ENCODE measurements at places on chromosomes 2 and 18. TPM values are rescaled to one million over a fixed set of nuclear protein-coding genes. Genes with fewer than 3 reads are reported as not detected.
A peak's percentile ranks its signal among the peaks of the same experiment; 100 is the strongest.

GRCh38 chr2:229342376-229342775, 71.3 kb upstream of the PID1 start:
- peak; percentile 16 for DNase-seq

GRCh38 chr2:231134910-231135655, 10.2 kb upstream of the HTR2B start:
- no peak for DNase-seq

- peak; percentile 4 for DNase-seq
Measured at GRCh38 chr2:218168635-218169462, 2.1 kb upstream of the CXCR1 start.

RTP5 gene
- not detected for polyA plus RNA-seq

DNA sequence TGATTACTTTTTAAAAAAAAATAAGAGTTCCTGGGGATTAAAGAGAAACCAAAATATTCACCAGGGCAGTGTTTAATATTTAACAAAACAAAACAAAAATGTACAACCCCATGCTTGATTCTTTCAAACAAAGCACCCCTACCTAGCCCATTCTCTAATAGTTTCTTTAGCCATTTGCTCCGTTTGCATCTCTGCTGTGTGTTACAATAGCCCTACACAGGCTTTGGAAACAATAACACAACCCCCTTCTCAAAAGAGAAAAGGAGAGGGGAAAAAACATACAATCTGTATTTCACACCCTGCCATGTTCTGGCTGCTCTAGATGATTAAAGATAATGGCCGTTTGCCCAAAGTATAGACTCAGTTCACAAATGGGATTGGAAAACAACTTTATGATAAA, 302.9 kb downstream of the CPS1 start:
- no peak for DNase-seq

ZFP36L2 gene
- polyA plus RNA-seq = 93.4 TPM

GRCh38 chr2:234676783-234677450, 180.0 kb upstream of the ARL4C start:
- DNase-seq = no peak

GRCh38 chr18:11309172-11309571, 159.8 kb upstream of the PIEZO2 start:
- DNase-seq = no peak

GRCh38 chr2:84435345-84436025, 23.6 kb downstream of the SUCLG1 start:
- DNase-seq = peak; percentile 83

GRCh38 chr2:204389856-204390255, 155.4 kb upstream of the PARD3B start:
- no peak for DNase-seq

- no peak for DNase-seq
Measured at GRCh38 chr2:226179010-226179409, 620.6 kb downstream of the IRS1 start.

CCDC68 gene
- 130 TPM for polyA plus RNA-seq

- DNase-seq = no peak
Measured at GRCh38 chr2:107545066-107545465, 281.6 kb upstream of the RGPD4 start.

DNA sequence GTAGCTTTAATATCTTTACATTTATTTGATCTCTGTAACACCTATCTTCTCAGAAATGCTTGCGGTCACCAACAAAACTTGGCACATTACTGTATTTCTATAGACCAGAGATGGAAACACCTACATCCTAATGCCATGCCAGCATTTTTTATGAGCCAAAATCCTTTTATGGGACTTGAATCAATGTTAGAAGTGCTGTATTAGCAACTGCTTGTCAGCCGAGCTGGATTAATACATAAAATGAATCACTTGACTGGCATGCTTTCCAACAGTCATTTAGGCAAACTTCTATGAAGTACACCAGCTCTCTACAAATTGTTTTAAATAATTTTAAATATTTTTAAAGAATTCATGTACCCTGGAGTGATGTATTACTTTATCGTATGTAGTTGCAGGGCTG, 272.9 kb upstream of the NRP2 start:
- no peak for DNase-seq

DNA sequence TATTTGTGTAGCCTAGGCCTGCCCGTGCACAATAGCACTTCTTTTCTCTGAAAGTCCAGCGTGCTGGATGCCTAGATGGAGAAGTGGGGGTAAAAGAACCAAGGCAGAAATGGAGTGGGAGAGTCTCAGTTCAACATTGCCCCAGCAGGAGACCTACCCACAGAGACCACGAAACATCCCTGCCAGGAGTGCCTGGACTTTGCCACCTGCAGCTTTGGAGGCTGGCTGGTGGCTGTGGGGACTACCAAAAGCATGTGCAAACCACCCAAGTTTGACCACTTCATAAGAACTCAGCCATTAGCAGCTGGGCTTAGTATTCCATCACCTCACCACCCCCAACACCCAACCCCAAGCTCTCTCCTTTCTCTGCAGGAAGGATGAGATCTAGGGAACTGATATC, 416.9 kb upstream of the ID2 start:
- DNase-seq = no peak

SERPINB13 gene
- polyA plus RNA-seq = not detected

DNA sequence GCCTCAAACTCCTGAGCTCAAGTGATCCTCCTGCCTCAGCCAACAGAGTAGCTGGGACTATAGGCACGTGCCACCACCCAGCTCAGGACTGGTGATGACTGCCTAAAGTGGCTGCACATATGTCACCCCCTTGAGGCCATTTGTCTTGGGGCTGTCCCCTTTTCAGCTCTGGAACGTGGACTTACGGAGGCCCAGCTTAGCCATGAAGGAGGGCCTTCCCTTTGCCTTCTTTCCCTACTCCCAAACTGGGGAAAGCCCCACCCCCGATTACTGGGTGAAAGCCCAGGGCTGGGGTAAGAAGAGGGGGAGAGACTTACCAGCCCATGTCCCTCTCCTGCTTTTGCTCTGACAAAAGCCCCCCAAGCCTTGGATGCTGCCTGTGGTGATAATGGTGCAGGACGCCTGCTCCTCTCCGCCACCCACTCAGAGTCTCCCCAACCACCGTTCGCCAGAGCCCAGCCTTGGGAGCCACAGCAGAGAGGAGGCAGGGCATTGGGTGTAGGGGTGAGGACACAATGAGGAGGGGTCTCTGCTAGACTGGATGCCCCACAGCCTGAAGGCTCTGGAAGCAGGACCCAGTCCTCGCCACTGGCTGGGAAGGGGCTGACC, 2.5 kb upstream of the DUSP2 start:
- DNase-seq = peak; percentile 29

ALLC gene
- not detected for polyA plus RNA-seq

- no peak for DNase-seq
Measured at GRCh38 chr18:24000613-24001490, 13.7 kb upstream of the TTC39C start.

TDRD15 gene
- not detected for polyA plus RNA-seq

TIGD1 gene
- 12.0 TPM for polyA plus RNA-seq

DNA sequence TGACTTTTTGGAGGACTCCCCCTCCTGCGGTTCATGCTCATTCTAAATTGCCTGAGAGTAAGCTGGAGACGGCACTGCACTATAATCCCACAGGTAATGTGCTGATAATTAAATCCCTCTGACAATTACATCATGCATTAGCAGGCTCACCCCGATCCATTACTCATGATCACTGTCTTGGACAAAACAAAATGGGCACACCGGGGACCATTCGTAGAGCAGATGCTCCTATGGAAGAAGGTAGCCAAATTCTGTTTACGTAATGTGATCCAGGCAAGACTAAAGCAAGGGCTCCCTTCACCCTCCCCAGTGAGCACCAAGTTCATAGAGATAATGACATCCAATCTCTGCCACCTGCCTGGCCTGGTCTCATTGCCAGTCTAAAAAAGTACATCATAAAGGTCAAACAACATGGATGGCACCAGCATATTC, 657.1 kb upstream of the SOX11 start:
- DNase-seq = no peak

DNA sequence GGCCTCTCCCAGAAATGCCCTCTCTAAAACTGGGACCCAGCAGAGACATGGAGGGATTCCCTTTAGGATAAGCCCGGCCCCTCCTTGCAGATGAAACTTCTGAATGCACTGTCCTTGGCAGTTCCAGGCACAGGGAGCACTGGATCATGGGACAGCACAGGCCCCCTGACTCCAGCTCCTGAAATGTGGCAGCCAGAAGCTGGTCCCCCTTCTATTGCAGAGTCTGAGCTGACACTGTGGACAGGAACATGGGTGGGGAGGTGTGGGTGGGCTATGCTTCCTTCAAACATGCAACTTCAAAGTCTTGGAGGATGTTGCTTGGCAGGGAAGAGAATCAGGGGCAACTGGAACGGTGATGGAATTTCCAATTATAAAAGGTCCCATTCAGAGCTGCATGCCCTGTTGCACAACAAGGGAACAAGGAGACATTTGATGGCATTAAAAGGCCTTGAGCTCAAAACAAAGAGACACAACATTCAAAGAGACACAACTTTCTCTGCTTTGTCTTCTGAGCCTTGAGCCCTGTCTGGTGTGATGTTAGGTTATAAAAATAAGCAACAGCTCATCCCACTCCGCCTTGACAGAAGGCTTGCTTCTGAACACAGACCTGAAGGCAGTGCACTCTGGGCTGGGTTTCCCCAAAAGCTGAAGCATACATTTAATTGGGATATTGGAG, 239.0 kb downstream of the OSR1 start:
- no peak for DNase-seq

TUBA3E gene
- not detected for polyA plus RNA-seq

FBXO41 gene
- 2.2 TPM for polyA plus RNA-seq

DNA sequence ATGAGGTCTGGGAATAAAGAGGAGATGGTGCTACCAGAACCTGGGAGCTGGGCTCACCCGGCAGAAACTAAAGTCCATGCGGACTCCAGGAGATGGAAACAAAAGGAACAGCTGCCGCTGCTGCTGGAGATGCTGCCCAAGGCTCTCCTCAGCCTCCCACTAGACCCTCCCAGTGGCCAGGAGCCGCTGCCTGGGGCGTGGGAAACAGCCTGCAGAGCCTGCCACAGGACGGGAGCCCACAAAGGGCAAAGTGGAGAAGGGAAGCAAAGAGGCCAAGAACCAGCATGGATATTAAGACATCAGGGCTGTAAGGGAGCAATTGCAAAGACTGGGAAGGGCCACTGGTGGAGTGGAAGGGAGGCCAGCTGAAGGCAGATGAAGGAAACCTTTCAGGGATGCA, 179.6 kb downstream of the NCK2 start:
- no peak for DNase-seq

CPLX4 gene
- not detected for polyA plus RNA-seq

DNA sequence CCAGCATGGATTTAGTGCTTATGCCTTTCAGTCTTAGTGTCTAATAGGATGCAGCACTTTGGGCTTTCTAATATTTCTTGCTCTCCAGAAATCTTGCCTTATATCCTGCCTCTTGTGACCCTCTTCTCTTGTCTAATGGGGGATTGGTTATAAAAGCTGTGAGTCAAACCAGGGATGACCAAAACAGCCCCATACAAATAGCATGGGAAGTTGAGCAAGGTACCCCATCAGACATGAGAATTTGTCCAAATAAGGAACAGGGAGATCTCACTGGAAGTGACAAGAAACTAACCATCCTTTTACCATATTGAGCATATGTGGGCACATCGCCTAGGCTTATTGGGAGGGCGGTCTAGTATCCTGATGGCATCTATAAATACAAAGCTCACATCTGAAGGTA, 78.8 kb upstream of the BZW1 start:
- DNase-seq = no peak

DNA sequence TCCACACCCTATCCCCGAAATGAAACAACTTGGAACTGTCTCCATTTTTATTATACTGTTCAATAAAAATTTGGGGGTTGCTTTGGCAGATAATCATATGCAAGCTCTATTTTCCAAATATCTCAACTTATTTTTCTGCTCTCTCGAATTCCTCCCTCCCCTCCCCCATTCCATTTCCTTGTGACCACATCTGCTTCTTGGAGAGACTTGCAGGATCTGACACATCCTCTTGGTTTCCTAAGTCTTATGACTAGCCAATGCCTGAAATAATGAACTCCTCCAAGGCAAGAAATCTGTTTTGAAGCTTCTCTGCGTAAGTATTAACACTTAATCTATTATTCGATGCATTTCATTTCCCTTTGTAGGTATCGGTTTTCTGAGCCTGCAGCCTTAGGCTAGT, 16.1 kb downstream of the TGIF1 start:
- no peak for DNase-seq

- DNase-seq = no peak
Measured at GRCh38 chr2:54962935-54963440, 87.3 kb downstream of the RTN4 start.

REG1A gene
- polyA plus RNA-seq = not detected

GRCh38 chr2:162014751-162015150, 59.3 kb downstream of the DPP4 start:
- no peak for DNase-seq

DNA sequence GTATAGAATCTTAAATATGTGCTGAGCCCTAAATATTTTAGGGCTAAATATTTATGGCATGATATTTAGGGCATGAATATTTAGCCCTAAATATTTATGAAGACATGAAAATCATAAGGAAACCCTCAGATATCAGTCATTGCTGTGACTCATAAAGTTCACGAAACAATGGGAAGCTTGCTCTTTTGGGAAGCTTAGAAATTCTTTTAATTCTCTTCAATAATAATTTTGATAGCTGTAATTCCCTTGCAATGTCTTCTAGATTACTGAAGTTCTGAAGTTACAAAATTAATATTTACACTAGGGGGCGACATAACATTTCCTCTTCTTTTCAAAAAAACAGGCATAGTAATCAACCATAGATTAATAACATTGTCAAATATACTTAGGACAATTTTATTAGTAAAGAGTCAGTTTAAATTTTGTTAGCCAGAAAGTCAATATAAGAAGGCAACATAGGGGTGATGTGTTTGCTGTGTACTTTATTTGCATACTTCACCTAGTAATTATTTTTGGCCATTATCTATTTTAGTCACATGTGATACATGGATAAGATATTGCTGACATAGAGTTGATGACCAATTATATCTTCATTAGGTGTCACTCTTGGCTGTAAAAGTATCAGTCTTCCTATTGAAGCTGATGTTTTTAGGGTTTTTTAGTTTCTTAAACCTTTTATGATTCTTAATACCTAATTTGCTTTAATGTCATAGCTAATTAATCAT, 13.2 kb downstream of the ZNF804A start:
- no peak for DNase-seq

DNA sequence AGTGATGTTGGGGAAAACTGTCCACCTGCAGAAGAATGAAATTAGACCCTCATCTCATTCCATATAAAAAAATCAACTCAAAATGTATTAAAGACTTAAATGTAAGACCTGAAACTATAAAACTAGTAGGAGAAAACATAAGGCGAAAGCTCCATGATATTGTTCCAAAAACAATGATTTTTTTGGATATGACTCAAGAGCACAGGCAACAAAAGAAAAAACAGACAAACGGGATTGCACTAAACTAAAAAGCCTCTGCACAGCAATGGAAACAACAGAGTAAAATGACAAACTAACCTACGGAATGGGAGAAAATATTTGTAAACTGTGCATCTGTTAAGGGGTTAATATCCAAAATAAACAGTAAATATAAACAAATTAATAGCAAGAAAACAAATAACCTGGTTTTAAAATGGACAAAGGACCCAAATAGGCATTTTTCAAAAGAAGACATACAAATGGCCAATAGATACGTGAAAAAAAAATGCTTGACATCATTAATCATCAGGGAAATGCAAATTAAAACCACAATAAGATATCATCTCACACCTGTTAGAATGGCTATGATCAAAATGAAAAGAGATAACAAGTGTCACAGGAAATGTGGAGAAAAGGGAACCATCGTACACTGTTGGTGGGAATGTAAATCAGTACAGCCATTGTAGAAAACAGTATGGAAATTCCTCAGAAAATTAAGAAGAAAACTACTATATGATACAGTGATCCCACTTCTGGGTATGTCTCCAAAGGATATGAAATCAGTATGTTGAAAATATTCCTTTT, 26.6 kb downstream of the LRRFIP1 start:
- no peak for DNase-seq

- DNase-seq = no peak
Measured at GRCh38 chr2:218995561-218995960, 2.3 kb upstream of the CRYBA2 start.
